ENCODE measurements at places on chromosomes 5 and 9.
A peak's percentile ranks its signal among the peaks of the same experiment; 100 is the strongest.

GRCh38 chr5:104062621-104063377, 500.2 kb upstream of the NUDT12 start:
- DNase-seq: no peak

- DNase-seq: no peak
Observed at GRCh38 chr5:83856881-83857280, 136.2 kb upstream of the HAPLN1 start.

GRCh38 chr5:6731465-6732237, 18.4 kb downstream of the TENT4A start:
- DNase-seq: no peak

DNA sequence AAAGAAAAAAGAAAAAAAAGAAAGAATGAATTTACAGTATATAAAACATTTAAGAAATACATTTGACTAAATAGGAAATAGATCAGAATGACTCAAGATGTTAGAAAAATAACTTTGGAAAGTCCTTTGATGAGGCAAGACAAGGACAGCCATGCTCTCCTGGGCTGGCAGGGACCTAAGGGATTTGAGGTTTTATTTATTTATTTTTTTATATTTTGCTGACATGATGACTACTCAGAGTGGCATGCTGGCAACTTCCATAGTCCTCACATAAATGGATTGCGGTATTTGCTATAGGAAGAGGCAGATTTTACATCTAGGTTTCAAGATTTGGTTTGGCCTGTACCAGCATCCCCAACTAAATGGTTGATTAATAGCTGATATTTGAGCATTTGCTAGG, 17.7 kb downstream of the SLC28A3 start:
- no peak for DNase-seq

- no peak for DNase-seq
Observed at GRCh38 chr5:37619353-37619752, 220.5 kb downstream of the GDNF start.

- DNase-seq: no peak
Observed at GRCh38 chr9:133842721-133843227, 104.6 kb upstream of the SARDH start.

DNA sequence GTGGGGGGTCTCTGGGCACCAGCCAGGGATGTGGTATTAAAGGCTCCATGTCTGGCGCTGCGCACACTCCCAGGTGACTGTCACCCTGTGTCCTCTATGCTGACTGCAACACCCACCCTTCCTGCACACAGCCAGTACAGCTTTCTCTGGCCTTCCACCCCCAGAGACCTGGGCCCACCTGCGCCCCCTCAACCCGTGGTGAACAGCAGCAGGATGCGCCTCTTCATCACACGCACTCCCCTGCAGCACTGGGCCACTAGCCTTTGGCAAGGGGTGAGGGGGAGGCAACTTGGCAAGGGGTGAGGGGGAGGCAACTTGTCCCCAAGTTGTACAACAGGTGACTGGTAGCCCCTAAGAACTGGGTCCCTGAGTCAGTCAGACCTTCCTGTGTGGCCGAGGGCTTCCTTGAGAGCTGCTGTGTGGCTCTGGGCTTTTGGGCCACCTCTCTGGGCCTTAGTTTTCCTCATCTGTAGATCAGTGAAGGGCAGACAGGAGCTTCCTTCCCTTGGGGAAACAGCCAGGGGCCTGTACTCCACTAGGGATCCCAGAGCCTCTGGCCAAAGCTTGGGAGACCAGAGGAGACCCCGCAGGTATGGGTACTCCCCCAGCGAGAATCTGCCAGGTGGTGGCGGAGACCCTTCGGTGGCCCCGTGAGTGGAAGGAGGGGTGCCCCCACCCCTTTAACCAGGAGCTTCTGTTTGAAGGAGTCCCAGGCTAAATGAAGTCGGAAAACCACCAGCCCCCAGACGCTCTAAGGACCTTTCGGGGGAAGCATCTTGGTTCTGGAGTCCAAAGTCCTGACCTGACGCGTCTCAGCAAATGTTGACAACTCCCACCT, 4.5 kb downstream of the CRAT start:
- DNase-seq: no peak

- no peak for DNase-seq
Observed at GRCh38 chr5:33470544-33470943, 29.8 kb downstream of the TARS1 start.

GRCh38 chr9:114774524-114774923, 31.3 kb downstream of the TNFSF15 start:
- no peak for DNase-seq

- no peak for DNase-seq
Observed at GRCh38 chr5:105947461-105947860, 1723.3 kb downstream of the EFNA5 start.

DNA sequence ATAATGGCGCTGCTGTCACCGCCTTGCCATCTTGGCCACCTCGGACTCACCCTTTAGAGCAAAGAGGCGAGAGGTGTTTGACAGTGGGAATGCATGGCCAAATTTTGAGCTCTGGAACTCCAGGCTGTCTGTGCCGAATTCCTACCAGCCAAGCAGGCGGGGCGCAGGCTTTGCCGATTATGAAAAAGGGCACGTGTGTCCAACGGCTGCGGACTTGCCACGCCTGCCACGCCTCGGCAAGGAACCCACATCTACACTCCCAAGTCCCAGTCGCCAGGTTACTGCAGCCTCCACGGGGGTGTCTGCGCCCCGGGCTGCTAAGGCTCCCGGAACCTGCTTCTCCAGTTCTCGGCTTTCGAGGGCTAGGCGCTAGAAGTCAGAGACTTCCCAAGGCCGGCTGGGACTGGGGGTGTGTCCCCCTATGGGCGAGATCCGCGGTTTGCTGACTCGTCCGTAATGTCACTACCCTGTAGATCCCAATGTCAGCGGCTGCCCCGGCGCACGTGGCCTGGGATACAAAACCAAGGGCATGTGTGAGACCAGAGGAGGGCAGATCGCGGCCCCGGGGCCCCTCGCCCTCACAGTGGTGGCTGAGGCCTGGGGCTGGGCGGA, 2.8 kb downstream of the NPR3 start:
- no peak for DNase-seq

DNA sequence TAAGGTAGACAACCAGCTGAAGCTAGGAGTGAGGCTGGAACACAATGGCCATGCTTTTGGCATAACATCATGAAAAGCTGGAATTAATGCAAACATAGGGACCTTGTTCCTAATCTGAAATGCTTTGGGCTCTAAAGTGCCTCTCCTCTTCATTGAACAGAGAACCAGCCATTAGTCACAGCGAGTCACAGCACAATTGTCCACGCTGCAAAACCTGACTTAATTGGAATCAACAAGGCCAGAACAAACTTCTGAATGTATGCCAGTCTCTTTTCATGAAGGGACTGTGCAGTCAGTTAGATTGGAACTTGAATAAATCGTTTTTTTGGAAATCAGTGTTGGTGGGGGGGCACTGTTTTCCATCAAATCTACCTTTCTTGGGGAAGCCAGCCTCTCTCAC, 96.5 kb downstream of the JAKMIP2 start:
- DNase-seq: no peak

DNA sequence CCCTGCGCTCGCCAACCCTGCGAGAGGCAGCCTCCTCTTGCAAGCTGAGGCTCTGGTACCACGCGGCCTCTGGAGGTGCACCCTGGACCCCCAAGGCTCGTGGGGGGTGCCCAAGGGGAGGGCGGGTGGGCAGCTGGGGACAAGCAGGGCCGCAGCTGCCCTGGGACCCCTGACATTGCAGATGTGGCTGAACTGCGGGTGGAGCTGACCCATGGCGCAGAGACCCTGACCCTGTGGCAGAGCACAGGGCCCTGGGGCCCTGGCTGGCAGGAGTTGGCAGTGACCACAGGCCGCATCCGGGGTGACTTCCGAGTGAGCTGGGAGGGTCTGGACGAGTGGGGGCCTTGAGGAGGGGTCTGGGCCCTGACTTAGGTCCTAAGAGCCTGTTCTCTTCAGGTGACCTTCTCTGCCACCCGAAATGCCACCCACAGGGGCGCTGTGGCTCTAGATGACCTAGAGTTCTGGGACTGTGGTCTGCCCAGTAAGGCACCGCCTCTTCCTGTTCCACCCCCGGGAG, 1.5 kb downstream of the MAMDC4 start:
- DNase-seq: peak; percentile 31

DNA sequence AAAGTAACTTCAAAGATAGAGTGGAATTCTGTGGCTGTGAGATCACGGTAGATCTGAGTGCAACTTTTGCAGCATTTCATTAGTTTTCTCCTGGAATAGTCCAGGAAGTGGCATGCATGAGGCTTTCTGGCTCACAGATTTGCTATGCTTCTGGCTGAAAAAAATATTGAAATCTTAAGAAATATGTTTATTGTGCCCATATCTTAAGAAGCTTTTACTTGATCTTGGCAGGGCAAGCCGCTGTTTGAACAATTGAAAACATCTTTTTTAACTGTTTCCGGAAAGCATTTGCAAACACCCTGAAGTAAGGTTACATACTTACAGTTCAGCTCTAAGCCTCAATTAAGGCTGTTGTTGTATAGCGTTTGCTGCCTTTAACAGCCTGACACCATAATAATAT, 135.7 kb upstream of the GDNF start:
- DNase-seq: no peak

- no peak for DNase-seq
Observed at GRCh38 chr5:180526269-180526668, 32.1 kb downstream of the CNOT6 start.

DNA sequence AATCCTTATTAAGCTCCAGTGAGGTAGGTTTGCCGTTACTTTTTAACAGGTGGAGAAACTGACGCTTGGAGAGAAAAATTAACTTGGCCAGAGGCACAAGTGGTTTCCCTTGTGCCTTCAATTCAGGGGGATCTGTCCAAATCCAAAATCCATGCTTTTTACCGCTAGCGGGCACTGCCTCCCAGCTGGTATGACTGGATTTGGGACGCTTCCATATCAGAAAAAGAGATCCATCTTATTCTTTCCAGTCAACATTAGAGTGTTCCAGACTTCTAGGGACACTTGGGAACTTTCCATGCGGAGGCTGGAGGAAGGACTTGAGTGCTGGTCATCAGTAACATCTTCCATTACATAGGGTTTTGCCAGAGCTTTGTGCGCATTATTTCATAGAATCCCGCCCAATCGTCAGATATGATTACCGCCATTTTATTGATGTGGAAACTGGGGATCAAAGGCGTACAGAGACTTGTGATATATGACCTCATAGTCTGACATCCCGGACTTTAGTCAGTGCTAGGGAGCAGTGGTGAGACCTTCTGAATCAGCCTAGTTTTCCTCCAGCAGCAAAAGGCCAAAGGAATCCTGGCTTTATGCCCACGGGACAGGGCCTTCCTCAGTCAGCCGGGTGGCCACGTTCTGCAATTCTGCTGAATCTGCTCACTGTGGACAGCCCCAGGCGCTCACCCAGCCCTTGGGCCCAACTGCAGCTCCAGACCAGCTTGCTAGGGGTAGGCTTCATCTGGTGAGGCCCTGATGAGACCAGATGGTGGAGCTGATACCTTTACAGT, 1.1 kb upstream of the GNPDA1 start:
- DNase-seq: peak; percentile 41

- no peak for DNase-seq
Observed at GRCh38 chr5:141245250-141245717, at the start of gene PCDHB15. Gene PCDHB15, plus strand, starts transcription at chr5:141245395. Its CDS starts 184 bp downstream, at chr5:141245579.

- DNase-seq: no peak
Observed at GRCh38 chr5:59436364-59437148, 457.0 kb downstream of the PDE4D start.

DNA sequence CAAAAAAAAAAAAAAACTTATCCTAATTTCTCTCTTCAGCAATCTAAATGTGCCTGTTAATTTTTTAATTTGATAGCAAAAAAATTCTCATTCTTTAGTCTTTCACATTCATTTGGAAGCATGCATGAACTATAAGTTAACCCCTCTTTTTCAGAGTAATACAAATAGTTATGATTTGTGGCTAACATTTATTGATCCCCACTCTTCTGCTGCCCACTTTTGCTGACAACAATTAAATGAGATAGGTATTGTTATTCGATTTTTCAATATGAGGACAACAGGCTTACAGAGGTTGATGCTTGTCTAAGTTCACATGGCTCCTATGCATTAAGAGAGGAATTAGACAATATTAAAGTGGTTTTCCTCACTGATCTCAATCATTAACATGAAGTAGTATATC, 2.9 kb upstream of the NR3C1 start:
- no peak for DNase-seq

DNA sequence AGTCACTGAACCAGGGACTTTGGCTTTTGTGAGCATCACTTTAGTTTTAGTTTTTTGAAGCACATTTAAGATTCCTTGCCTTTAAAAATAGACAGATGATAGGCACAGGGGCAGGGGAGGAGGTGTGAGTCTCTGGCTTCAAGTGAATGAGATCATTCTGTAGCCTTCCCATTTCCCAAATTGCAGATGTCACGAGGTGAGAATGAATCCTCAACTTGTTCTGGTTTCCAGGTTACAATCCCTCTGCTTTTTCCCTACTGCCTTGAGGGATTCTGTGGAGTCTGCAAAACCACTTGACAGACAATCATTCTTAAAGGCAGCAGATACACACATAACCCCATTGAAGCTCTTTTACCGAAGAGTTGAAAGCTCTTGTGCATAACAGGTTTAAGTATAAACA, 332.4 kb downstream of the DMAC1 start:
- no peak for DNase-seq

DNA sequence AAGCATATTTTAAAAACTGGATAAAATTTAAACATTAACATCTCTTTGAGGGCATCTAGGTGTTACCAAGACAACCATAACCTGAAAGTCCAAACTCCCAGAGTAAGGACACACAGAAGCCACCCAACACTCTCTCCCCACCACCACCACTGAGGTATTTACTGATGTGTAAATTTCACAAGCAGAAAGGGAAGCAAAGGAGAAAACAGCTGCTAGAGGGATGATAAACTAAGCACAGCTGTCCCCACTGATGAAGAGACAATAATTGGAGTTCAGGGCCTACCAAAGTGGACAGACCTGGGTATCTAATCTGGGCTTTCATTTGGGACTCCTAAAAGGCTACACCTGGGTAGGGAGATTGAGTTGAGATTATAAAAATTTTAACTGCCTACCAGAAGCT, 63.6 kb downstream of the FRMD3 start:
- no peak for DNase-seq

DNA sequence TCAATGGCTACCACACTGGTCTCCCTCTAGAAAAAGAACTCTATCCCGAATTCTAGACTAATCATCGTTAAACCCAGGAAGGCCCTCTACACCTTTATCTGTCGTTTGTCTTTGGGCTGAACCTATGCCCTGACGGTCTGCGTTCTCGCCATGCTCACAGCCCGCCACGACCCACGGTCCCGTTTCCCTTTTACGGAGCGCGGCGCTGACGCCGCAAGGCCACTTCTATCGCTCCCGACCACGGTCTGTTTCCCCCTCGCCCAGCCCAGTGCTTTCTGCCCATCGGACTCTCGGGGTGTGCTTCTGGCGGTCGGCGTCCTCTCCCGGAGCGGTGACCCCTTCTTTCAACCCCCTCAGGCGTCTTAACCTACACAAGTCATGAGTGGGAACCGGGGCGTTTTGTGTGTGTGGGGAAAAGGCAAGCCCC, 974 bp downstream of the C9orf40 start:
- DNase-seq: peak; percentile 28
